ENCODE measurements at places on chromosomes 2 and 18. TPM values are rescaled to one million over a fixed set of nuclear protein-coding genes. Genes with fewer than 3 reads are reported as not detected.

Gene GPR17
- total RNA-seq, result not detected

Gene PLCD4
- total RNA-seq, result 11.8 TPM

Gene CCDC195
- total RNA-seq, result not detected

Gene ST8SIA3
- not detected for total RNA-seq

Gene STK16
- 33.9 TPM for total RNA-seq

Gene HOXD8
- 0.44 TPM for total RNA-seq

Gene GREB1
- total RNA-seq, result 2.2 TPM

Gene RGPD4
- not detected for total RNA-seq

Gene UPP2
- not detected for total RNA-seq

Gene SOX11
- under 0.01 TPM for total RNA-seq

Gene GALNT3
- total RNA-seq, result 0.33 TPM
